ENCODE measurements at places on chromosomes 12 and 14.

DNA sequence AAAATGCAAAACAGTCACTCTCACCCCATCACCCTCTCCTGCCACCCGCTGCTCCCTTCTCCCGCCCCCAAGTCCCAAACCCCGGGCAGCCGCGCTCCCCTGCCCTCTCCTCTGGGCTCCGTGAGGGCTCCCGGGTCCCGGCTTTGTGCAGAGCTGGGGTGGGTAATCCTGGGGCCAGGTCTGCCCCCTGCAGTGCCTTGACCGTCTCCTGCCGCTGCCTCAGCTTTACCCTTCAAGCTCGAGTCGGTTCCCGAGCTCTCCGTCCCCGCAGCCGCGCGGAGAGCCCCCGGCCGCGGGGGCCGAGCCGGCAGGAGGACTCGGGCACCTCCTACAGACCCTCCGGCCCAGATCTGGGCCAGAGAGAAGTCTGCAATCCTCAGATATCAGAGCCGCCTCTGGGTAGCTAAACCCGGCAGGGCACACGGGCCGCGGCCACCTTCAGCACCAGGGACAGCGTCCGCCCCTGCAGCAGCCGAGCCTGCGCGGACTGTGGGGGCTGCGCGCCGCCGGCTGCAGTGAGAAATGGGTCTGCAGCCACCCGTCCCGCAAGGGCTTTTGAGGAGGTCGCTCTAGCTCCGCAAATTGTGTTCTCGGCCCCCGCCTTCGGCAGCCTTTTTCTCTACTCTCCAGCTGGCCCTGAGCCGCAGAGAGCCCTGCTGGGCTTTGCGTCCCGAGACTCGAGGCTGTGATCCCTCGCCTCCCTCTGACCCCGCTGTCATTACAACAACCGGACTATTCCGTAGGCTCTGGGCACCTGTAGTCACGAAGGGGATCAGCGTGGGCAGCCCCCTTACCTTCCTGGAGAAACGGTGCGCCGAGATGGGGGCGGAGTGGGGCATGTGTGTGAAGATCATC lies 1.2 kb downstream of the PRMT8 start:
- DNase-seq = no peak

DNA sequence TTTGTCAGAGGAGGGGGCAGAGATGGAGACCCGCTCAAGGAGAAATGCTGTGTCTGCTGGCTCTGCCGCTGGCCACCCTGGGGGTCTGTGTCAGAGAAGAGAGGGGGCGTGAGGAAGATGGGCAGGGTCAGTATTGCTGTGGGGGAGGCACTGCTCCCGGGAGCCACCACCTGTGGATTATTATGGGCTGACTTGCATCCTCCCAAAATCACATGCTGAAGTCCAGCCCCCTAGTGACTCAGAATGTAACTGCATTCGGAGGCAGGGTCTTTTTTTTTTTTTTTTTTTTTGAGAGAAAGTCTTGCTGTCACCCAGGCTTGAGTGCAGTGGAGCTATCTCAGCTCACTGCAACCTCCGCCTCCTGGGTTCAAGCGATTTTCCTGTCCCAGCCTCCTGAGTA lies 12.3 kb downstream of the ABCD4 start:
- DNase-seq = no peak

DNA sequence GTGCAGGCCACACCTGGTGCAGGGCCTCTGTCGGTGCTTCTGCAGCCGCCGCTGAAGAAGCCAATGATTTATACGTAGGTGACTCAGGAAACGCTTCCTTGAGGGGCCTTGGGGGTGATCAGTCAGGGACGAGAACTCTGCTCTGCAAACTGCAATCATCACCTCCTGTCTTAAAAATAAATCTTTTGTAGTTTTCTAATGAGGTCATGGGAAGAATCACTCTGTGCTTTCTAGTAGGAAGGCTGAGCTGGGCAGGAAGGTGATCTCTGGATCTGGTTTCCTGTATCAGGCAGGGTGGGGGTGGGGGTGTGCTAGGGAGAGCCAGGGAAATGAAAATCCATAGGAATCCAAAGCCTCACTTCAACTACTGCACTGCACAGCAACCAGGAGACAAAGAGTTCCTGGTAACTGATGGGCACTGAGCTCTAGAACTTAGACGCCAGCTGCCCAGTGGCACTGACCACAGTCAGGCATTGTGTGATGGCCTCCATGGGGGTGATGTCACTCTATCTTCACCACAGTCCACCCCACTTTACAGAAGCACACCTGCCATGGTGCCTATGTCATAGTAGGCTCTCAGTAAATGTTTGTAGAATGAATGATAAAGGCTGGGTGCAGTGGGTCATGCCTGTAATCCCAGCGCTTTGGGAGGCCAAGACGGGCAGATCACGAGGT lies 292.4 kb upstream of the PWP1 start:
- DNase-seq = no peak

DNA sequence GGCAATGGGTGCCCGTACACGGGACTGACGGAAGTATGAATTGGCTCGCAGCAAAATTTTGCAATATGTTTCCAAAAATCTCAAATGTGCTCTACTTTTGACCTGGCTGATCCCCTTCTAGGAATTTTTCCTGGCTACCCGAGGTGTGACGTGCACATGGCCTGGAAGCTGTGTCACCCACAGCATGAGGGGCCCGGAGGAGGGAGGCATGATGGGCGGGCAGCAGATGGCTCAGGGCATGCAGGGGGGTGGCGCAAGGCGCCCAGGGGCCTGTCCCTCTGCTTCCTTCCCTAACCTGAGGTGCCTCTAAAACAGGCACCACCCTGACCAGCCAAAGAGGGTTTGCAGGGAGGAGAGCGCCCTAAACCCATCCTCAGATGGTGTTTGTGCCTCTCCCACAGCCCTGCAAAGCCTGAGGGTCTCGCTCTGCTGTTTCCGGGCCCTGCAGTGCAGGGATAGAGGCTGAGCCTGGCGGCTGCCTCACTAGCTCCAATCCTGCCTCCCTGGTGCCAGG lies 6.7 kb downstream of the GPR132 start:
- no peak for DNase-seq

DNA sequence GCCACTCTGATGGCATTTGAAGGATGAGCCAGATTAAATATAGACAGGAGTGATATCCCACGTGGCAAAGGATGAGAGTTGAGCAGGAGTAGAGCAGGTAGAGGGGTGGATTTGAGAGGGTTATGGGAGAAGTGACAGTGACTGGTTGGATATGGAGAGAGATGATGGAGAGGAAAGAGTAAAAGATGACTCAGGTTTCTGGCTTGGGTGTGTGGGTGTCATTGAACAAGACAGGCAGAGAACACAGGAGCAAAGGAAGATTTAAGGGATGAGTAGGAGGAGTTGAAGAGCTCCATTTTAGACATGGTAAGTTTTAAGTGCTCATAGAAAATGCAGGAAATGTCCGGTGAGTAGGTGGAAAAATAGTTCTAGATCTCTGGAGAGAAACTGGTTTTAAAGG lies 136.9 kb downstream of the EGLN3 start:
- DNase-seq = no peak

- DNase-seq = no peak
These were observed 14.8 kb downstream of the ULK1 start for GRCh38 chr12:131909081-131909751.

- DNase-seq = no peak
These were observed 477.0 kb downstream of the PCNX1 start for GRCh38 chr14:71384007-71384845.

GRCh38 chr12:7868391-7868790 lies 4.3 kb downstream of the SLC2A14 start:
- DNase-seq = no peak

DNA sequence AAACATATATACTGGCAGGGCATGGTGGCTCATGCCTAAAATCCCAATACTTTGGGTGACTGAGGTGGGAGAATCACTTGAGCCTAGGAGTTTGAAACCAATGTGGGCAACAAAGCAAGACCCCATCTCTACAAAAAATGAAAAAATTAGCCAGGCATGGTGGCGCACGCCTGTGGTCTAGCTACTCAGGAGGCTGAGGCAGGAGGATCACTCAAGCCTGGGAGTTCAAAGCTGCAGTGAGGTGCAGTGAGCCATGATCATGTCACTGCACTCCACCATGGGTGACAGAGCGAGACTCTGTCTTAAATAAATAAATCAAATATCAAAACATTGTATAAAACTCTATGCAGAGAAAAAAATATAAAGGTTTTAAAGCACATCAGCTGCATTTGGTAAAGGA lies 5.2 kb downstream of the FMNL3 start:
- no peak for DNase-seq

- no peak for DNase-seq
These were observed 3.8 kb upstream of the PLEKHG6 start for GRCh38 chr12:6306599-6307220.

GRCh38 chr12:127620735-127621355 lies 646.1 kb upstream of the TMEM132C start:
- no peak for DNase-seq

GRCh38 chr12:59654061-59654460 lies 58.2 kb downstream of the SLC16A7 start:
- no peak for DNase-seq

DNA sequence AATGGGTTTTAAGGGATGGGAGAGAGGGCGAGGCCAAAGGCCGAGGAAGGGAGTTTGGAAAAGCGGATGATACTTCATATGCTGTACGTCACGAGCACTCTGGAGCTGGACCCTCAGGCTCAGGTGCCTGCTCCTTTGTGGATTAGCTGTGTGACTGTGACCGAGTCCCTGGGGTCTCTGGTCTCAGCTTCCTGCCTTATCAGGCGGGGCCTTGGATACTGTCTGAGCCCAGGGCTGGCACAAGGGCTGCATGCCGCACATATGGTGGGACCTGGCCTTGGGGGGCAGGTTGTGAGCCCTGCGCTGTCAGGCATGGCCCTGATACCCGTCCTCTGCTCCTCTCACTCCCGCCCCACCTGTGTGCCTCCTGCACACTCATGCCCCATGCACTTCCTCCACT lies 95.3 kb downstream of the ADGRD1 start:
- DNase-seq = no peak

GRCh38 chr14:74980398-74980730 lies 22.4 kb upstream of the EIF2B2 start:
- DNase-seq = no peak

GRCh38 chr12:57741844-57742738 lies 2.7 kb upstream of the TSPAN31 start:
- peak; percentile 82 for DNase-seq

DNA sequence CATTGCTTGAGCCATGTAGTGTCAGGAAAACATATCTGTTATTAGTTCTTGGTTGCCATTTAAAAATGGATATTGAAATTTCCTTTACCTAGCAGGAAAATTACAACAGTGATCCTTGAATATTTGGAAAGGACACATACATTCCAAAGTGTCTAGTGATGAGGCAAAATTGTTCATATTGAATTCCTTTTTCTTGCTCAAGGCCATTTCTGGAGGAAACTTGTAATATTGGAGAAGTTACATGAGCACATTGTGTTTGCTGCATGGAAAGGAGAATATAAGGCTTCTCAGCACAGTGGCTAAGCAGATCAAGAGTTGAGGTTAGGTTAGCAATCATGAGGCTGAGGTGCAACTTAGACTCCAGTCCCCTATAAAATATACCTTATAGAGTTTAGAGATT lies 121.9 kb downstream of the PDE3A start:
- DNase-seq = no peak

- no peak for DNase-seq
These were observed 49.5 kb downstream of the SEL1L start for GRCh38 chr14:81484120-81484519.

DNA sequence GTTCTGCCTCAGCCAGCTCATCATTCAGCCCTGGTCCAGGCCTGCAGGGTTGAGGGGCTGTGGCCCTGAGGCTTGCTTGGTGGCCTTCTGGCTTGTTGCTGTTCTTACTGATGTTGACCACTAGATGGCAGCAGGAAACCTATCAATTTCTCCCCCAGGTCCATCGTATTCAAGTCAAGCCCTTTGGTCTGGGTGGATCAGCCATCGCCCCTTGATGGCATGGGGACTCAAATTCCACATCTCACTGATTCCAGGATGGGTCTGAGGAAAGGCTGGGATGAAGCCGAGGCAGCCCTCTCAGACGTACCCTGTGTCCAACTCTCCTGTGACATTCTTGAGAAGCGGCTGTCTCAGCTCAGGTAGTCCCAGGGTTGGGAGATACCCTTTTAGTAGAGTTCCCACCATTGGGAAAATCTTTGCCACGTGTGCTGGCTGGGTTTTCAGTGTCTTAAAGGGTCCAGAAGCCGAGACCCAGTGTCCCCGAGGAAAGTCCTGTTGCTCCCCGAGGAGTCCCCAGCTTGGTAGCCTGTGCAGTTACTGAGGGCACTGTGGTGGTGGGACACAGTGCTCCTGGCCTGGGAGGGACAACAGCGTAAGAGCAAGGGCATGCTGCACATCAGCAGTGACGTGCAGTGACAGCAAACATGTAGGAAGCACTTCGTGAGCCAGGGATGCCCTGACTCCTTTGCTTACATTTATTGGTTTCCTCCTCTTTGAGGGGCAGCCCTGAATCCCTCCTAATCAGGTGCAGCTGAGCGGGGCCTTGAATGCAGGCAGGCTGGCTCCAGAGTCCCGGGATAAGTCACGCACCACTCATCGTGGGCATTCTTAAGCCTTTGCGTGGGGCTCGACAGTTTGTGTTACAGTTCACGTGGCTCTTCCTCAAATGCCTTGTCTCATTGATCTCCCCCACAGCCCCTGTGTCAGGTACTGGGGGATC lies 58.6 kb downstream of the TSPAN9 start:
- peak; percentile 27 for DNase-seq

GRCh38 chr12:2739832-2740641 lies 54.7 kb upstream of the FKBP4 start:
- DNase-seq = no peak

DNA sequence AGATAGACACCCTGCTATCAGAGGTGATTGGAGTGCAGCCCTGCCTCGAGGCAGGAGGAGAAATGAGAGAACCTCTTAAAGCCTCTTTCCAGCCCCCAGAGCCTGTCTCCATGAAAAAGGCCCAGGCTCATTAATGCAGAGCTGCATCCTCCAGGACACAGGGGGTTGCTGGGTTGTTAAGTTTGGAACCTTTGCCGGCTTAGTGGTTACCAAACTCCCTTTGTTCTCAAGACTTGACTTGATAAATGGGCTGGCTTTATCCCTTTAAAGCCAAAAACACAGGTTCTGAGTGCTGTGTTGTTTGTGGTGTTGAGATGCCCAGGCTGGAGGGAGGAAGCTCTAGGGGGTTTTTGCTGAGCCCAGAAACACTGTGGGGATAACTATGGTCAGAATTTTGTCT lies 71.0 kb downstream of the DAD1 start:
- no peak for DNase-seq

DNA sequence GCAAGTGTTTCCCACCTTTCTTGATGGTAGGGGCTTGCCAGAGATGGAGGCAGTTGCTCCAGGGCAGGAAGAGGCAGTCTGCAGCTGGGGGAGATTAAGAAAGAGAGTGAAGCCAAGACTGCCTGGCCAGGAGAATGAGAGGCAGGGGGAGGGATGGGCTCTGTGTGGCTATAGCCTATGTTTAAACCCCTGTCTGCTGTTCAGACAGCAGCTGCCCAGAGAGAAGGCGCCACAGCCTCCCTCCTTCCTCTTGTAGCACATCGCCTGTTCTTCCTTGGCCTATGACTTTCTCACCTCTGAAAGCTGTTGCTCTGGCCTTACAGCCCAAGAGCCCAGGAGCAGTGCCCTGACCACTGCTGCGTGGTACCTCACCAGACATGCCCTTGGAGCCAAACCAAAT lies 61.7 kb downstream of the EMP1 start:
- DNase-seq = no peak

DNA sequence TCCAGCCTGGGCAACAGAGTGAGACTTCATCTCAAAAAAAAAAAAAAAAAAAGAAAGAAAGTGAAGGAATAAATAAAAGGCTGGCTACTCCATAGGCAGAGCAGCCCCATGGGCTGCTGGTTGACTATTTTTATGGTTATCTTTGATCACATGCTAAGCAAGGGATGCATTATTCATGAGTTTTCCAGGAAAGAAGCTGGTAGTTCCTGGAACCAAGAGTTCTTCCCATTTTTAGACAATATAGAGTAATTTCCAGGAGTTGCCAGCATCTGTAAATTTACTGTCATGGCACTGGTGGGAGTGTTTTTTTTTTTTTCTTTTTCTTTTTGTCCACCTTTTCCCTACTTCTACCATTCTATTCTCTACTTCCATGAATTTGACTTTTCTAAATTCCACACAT lies 24.2 kb downstream of the FGD4 start:
- DNase-seq = no peak

Data from central memory CD4-positive, alpha-beta T cell (primary cell).